Stimulated activated CD4-positive, alpha-beta T cell treated with anti-CD3 and anti-CD28 coated beads, Interleukin-1b, Interleukin-23, amount 100 ng/mL, for 1 hour (primary cell): ENCODE measurements at places on chromosomes 3 and 15.
A peak's percentile ranks its signal among the peaks of the same experiment; 100 is the strongest.

DNA sequence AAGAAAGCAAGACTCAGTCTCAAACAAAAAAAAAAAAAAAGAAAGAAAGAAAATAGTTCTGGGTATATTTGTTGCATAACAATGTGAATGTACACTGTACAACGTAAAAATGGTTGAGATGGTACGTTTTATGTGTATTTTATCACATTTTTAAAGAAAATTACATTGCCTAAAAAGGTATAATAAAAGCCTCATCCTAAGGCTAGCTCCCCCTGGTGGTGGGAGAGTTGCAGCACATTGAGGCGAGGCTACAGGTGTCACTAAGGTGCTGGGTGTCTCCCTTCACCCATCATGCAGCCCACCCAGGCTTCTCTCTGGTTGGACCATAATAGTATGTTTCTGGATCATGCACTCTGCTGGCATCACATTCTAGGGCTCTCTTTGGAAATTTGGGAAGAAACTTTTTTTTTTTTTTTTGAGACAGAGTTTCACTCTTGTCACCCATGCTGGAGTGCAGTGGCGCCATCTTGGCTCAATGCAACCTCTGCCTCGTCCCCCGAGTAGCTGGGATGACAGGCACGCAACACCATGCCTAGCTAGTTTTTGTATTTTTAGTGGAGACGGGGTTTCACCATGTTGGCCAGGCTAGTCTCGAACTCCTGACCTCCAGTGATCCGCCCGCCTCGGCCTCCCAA is 12.4 kb upstream of the RAB11A start:
- DNase-seq = peak; percentile 63

DNA sequence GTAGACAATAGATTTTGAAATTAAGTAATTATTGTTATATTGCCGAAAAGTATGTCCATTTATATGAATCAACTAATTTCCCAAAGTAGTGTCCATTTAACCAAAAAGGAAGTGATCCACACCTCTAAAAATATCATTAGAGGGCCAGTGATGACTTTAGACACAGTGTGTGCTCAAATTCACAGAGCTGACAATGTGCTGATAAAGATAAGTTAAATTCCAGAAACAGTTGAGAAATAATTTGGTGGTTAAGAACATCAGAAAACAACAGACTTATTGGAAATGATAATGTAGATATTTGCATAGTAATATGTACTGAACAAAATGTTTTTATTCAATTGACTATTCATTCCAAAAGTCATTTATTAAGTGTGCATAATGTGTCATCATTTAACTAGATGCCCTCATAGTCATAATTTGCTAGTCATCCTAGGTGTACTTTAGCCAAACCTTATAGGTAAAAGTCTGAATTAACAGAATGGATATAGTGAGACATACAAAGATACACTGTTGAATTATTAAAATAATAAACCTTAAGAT is 230.2 kb upstream of the ADAMTS9 start:
- DNase-seq = no peak

DNA sequence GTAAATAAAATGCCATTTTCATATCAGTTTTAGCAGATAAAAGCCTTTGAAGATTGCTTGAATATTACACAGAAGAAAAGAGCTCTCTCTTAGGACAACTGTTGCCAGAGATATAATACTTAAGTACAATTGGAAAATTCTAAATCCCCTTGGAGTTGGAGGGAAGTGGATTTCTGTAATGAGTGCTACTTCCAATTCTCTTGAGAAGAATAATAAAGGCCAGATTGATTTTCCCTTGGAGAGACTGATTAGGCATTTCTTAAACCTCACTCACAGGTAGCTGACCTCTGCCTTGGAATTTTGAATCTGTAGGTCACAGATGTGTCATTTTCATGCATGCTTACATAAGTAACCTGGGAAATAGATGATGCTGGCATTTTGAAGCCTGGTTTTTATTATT is 29.8 kb upstream of the PSMD6 start:
- no peak for DNase-seq

DNA sequence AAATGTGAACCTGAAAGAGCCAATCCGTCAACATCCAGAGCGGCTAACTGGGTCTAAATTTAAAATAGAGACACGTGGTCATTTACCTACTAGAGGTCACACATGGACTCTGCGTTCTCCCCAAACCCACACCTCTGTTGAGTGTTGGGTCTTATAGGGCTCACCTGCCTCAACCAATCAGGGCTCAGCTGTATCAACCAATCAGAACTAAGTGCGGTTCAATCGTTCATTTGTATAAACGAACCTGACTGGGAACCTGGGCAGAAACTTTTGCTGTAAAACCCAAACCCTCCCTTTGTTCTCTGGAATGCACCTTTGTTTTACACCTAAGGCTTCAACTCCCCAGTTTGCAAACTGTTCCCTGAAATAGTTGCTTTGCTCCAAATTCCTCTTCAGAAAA is 8.9 kb downstream of the DNAAF4 start:
- no peak for DNase-seq

- no peak for DNase-seq
Measured at GRCh38 chr3:61719278-61719977, 158.1 kb downstream of the PTPRG start.

GRCh38 chr3:155321418-155321817 is 27.9 kb upstream of the STRIT1 start:
- DNase-seq = no peak

- no peak for DNase-seq
Measured at GRCh38 chr3:52793702-52794611, 639 bp upstream of the ITIH3 start.

- DNase-seq = no peak
Measured at GRCh38 chr3:87624860-87625259, 348.5 kb upstream of the POU1F1 start.

GRCh38 chr3:195260280-195260905 is 10.6 kb downstream of the XXYLT1 start:
- no peak for DNase-seq

- DNase-seq = no peak
Measured at GRCh38 chr3:60932643-60933042, 318.6 kb downstream of the FHIT start.

- no peak for DNase-seq
Measured at GRCh38 chr3:58755150-58755549, 88.6 kb upstream of the FAM3D start.

- no peak for DNase-seq
Measured at GRCh38 chr15:35698331-35698730, 152.4 kb upstream of the DPH6 start.

GRCh38 chr15:80426316-80426715 is 22.1 kb downstream of the ARNT2 start:
- DNase-seq = no peak

DNA sequence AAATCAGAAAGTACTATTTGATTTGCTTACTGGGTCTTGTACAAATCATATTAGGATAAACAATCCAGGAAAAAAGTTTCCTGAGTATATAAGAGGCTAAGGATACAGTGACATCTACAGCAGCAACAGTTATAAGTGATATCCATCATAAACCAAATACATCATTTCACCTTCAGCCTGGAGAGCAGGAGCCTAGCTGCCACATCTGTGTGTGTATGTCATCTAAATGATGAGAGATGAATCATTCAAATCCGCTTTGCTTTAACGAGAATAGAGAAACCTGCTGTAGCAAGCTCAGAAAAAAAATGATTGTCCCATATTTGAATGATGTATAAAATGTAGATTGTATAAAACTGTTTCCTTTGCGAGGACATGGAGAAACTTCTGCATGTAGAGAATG is 841.4 kb downstream of the SI start:
- no peak for DNase-seq

GRCh38 chr15:82900511-82901060 is 51.9 kb downstream of the HOMER2 start:
- no peak for DNase-seq

- no peak for DNase-seq
Measured at GRCh38 chr3:16455001-16455400, 58.5 kb downstream of the RFTN1 start.

DNA sequence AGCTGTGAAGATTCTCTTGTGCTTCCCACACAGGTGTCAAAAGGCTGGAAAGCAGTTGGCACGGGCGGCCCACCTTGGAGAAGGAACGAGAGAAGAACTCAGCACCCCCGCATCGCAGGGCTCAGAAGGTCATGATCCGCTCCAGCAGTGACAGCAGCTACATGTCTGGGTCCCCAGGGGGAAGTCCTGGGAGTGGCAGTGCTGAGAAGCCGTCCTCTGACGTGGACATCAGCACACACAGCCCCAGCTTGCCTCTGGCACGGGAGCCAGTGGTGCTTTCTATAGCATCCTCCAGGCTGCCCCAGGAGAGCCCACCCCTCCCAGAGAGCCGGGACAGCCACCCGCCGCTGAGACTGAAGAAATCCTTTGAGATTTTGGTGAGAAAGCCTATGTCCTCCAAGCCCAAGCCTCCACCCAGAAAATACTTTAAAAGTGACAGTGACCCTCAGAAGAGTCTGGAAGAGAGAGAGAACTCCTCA is 31.4 kb downstream of the STARD5 start:
- no peak for DNase-seq

DNA sequence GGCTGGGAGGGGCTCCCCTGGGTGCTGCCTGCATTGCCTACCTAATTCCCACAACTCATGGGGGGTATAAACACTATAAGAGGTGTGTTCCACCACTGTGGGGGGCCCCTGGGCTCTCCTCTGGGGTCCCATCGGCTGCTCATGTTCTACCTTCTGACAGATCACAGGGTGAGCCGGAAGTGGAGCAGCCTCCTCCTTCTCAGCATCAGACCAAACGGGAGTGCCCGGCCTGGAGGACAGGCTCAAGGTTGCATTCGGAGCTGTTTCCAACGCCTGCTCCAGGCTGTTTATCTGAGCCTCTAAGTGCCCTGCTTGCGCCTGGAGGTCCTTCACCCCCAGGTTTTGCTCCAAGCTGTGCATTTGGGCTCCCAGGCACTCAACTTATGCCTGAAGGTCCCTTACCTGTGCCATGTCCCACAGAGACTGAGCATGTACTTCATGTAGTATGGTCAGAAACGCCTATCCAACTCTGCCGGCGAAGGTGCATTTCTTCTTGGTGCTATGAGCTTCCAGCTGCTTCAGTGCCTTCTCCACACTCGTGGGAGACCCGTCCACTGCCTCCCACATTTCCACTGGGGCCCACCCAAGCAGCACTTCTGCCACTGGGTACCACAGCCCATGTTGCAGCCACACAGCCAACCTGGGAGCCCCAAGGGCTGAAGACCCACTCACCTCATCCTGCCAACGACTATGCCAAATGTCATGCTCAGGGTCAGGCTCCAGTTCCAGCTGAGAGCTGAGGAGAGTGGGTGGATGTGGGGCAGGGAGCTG is 232.1 kb downstream of the IGSF11 start:
- DNase-seq = no peak

DNA sequence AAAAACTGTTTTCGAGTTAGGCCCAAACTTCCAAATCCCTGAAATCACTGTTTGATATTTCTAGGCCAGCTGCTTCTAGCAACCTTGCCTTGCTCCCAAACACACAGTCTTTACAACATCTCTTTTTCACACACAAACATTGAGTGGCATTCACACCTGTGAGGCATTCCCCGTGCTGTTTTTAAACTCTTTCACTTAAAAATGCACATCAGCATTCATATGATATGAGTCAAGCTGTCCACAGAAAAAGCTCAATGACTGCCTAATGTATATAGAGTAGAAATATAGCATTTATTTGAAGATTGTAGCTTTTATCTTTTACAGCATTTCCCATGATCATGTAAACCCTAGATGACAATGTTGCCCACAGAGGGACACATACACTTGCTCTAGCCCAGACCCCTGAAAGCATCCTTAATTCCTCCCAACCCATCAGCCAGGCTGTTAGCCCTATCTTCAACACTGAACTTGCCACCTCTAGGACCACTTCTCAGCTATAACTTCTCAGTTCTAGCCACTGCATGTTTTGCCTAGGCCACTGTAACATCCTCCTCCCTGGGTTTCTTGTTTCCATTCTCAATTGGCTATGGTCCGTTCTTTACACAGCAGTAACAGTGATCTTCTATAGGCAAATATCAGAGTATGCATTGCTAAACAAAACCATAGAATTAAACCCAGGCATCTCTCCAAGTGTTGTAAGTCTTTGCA is 782.6 kb downstream of the DIPK2A start:
- DNase-seq = no peak

DNA sequence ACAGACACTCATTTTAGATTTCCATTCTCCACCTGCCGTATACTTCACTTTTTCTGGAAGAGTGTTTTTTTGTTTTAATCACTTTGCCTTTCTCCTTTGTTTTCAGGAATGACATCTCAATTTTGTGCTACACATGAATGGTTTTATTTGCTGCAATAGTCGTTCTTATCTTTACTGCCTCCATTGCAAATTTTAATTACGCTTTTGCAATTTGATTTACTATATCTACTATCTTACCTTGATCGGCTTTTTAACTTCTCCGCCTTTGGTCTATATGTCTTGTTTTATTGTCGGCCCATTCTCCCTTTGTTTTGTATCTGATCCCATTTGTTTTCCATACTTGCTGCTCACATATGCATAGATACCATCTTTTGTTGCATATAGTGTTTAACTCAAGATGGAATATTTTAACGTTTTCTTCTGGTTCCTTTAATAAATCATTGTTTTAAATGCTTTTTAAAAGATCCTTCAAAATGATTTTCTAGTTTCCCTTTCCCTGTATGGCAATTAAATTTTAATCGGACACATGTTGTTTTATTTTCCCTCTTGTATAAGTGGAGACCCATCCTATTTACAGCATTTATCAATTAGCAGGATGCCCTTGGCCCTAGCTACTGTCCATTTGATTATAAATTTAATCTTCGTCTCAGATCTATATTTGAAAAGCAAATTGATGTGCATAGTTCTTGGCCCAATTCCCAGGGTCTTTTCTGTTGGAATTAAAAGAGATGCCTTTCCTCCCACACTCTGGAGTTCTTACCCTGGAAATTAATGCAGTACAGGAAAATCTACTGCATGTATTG is 97.2 kb upstream of the CNTN4 start:
- no peak for DNase-seq

- no peak for DNase-seq
Measured at GRCh38 chr3:133443649-133444422, 44.0 kb downstream of the BFSP2 start.

GRCh38 chr3:154684021-154684420 is 254.0 kb upstream of the GPR149 start:
- DNase-seq = no peak

- no peak for DNase-seq
Measured at GRCh38 chr3:64079369-64080150, 56.3 kb upstream of the PSMD6 start.

DNA sequence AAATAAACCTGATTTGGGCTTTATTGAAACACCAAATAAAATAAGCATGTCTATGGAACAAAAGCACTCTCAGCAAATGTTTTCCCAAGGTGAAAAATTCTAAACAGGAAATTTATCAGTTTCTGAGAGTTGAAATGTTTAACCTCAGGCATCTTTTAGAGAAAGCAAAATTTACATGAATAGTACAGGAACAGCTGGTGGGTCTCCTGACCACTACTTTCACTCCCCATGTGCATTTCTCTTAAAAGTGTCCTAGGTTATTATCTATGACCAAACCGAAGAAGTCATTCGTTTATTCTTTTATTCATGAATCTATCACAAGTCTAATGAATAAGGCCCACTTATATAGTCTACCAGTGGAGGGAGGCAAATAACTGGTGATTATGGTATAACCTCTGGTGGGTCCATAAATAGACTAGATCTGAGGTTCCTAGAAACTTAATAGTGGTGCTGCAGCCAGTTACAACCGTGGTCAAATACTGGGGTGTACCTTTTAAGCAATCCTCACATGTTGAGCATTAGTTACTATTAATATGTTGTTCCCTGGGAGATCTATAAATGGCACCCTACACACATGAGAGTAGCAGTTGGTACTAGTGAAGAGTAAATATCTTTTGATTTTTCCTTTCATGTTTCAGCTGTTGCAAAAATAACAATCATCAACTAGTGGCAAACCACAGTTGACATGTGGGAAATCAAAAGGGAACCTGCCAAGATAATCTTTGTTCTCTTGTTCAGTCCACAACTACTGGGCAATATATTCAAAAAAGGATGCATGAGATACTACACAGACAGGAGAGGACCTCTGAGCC is 169.3 kb upstream of the STAC start:
- DNase-seq = no peak
